Right hindlimb (tissue), 1 donor: ENCODE measurements at places on chromosomes 6 and 20.

- no peak for DNase-seq
These were observed 85.6 kb downstream of the TTLL2 start for GRCh38 chr6:167410462-167410861.

DNA sequence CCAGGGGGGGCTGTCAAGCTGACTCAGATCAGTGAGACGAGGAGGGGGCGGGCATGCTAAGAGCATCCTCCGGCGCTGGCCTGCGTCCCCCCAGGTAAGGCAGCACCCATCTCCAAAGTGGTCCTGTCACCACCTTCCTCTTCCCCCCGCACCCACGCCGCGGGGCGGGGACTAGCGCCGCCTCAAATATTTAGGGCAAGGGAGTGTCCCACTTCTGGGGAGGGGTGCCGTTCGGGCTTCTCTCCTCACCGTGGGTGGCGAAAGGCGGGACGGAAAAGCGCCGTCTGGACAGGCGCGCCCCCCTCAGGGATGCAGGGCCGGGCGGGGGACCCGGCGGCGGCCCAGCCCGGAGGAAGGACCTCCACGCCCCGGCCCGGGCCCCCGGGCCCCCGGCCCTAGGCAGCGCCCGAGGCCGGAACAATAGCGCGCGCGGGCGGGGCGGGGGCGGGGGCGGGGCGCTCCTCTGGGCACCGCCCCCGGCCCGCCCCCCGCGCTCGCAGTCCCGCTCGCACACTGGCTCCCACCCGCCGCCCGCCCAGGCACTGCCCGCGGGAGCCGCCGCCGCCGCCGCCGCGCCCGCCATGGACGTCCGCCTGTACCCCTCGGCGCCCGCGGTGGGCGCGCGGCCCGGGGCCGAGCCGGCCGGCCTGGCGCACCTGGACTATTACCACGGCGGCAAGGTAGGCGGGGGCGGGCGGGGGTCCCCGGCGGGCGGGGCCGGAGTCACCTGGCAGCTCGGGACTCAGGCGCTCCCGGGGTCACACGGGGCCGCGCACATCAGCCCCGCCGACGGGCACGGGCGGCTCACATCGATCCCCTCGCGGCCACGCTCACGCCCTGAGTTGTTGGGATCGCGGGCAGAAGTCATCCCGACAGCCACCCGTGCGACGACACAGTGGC, at the start of gene TOX2:
Gene TOX2, plus strand, starts transcription at position 542 of the 900 bp plus-strand sequence. Its CDS starts 40 bp downstream, at position 582.
- peak; percentile 43 for DNase-seq

GRCh38 chr20:47262365-47263013, 94.0 kb downstream of the ZMYND8 start:
- peak; percentile 73 for DNase-seq

DNA sequence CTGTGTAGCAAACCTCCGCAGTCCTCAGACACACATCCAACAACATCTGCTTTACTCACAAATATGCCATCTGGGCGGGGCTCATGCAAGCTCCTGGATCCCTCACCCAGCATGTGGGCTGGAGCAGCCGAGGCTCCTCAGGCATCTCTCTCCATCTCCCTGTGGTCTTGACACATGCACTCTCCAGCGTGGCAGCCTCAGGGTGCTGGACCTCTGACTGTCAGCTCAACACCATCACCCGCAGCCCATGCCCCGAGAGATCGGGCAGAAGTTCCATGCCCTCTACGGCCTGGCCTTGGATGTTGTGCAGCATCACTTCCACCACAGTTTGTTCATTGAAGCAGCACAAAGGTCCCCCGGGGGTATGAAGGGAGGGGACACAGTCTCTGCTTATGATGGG, 32.6 kb upstream of the CD93 start:
- no peak for DNase-seq

- no peak for DNase-seq
These were observed 90.1 kb upstream of the EDN1 start for GRCh38 chr6:12200015-12200564.

DNA sequence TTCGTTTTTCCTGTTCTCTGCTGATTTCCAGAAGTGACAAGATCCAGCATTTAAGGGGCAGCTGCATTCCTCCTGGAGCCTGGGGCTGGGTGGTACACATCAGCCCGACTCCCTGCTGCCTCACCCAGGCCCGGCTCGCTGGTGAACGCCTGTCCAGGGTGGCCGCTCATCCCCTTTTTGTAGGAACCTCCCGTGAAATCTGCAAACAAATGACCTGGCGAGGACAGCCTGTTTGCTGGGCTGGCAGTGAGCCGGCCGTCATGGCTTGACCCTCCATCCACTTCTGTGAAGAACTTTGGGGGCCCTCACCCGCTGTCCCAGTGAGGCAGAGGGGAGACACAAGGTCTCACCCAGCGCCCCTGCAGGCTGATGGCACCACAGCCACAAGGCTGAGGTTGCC, 39.0 kb downstream of the PYGB start:
- DNase-seq, result peak; percentile 12

DNA sequence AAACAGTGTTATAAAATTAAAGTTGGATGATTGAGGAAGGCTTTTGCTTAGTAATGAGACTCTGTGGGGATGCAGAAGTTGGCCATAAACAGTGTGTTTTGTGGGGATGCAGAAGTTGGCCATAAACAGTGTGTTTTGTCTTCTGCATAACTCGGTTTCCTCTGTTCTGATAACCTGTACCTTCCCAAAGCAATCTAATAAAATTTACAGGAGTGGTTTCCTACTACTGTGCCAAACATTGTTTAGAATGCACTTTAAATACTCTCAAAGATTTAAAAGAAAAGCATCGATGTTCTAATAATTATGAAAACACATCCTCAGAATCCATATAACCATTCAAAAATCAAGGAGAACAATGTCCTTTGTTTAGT, 36.9 kb upstream of the SIRT5 start:
- no peak for DNase-seq

GRCh38 chr6:10626154-10626741, 68.2 kb downstream of the C6orf52 start:
- DNase-seq, result no peak

DNA sequence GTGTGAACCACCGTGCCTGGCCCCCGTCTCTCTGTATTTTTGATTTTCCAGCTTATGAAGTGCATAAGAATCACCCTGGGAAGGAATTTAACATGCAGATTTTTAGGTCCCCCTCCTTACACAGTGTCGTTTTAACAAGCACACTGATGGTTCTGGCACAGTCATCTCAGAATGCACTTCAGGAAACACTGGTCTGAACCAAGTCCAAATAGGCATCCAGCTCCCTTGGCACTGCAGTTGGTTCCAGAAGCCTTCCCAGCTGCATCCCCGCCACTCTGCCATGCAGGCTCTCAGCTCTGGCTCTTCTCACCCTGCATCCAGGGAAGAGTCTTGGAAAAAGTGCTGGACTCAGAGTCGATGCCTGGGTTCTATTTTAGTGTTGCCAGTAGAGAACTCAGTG, 20.1 kb downstream of the RIPOR2 start:
- DNase-seq, result peak; percentile 22

DNA sequence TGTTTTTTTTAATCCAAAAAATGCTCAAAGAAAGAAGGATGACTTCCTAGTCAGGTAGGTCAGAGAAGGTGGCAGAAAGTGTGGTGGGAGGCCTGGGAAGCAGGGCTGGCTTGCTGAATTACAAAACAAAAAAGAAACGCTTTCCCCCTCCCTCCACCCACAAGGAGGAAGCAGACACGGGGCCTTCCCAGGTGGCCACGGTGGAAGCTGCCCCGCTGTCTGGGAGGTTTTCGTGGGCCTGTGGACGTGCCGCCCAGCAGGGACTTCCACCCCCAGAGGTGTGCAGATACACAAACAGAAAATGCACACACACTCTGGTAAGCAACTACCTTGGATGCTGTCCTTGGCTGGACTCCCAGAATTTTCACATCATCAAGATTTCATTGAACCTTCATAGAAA, 198.2 kb upstream of the CDH4 start:
- no peak for DNase-seq

GRCh38 chr20:25859649-25860530, 163.2 kb upstream of the ZNF337 start:
- DNase-seq, result no peak

DNA sequence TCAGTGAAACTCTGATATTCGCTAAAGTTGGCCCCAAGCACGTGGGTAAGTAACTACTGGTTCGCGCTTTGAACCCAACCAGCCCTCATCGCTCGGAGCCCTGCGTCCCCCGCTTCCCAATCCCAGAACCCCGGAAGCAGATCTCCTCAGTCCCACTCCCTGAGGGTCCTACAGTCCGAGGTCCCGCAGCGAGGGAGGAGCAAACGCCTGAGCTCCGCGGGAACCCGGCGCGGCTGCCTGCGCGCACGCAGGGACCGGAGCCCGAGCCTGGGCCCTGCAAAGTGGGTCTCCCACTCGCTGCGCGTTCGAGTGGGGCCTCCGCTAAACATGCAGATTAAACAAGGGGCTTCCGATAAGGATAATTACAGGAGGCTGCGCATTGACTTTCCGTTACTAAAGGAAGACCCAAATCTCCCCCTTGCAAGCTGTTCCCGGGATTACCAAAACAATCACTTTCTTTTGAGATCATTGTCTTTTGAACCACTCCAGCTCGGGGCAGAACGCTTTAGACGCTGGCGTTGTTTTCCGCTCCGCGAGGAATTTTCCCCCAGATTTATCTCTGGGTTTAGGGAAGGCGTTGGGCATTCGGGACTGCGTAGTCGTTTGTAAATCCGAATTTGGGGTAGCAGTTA, 1.3 kb upstream of the VSX1 start:
- DNase-seq, result no peak

DNA sequence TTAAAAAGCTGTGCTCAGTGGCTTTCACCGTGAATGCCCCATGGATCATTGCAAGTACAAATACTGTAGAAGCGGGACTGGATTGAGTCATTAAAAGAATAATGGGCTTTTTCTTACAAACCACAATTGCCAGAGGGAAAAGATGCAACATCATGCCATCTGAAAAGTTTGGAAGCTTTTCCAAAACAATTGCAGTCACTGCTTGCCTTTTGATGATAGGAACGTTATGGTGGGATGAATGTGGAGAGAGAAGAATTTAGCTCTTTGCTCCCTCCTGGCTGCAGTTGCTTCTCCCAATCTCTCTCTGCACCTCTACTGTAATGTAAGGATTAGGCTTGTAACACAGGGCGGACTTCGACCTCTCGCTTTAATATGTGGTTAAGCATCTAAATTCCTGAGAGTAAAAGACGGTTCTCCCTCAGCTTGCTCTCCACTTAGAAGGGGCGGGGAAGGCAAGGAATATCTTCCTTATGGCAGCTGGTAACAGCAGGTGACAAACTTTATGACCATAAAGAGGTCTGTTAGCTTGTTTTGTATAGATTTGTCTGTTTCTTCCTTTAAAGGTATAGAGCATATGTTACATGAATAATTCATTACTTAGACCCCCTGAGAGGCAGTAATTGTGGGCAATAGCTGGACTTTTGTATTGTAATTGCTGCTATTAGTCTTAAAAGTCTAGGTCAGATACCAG, 376.1 kb downstream of the UTRN start:
- no peak for DNase-seq

- DNase-seq, result no peak
These were observed 11.5 kb downstream of the TOMM6 start for GRCh38 chr6:41798901-41799558.

DNA sequence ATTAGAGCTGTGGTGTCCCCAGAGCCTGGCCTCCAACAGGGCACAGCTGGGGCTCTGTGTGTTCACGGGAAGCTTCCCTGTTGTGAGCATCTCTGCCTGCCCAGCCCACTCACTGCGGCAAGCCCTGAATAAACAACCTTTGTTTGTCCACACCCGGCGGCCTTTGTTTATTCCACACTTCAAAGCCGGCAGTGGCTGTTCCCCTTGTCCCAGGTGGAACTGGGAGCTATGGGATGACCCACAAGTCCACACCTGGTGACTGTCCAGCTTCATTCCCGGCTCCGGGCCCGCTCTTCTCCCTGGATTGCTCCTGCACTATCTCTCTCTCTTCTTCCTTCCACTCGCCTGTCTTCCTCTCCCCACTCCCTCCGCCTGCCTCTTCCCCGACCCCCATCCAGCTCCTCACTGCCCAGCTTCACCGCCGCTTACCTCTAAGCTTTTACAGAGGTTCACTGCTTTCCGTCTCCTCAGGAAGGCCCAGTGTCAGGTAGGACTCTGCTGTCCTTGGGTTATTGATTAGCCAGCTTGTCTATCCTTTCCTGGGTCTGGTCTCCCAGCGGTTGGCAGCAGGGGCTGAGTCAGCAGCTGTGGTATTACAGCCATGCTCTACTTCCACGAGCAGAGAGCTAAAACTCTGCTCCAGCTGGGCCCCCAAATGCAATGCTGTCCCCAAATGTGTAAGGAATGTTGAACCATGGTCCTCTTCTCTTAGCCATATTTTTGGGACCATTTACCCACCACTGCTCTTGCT, 17.8 kb downstream of the DACT2 start:
- no peak for DNase-seq

GRCh38 chr6:42075159-42075838, 25.0 kb downstream of the TAF8 start:
- DNase-seq, result peak; percentile 82

DNA sequence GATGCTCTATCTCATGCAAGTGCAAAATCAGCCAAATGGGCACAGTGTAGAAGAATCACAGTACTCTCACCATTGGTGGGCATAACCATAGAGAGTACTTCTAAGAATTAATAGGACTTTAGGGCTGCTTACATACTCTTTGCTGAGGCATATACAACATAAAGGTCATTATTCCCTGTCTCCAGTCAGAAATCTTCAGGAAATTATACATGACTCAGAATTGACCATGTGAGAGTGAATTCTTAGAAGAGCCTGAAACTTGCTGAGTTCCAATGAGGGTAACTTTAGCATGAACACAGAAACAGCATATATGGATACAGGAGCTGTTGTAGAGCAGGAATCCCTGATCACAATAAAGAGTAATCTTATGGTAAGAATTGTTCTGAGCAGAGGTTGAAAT, 498.7 kb downstream of the TENT5A start:
- DNase-seq, result no peak

- DNase-seq, result no peak
These were observed 56.1 kb upstream of the B3GAT2 start for GRCh38 chr6:71012866-71013469.

GRCh38 chr6:99254616-99255550, 94.6 kb downstream of the FAXC start:
- no peak for DNase-seq

GRCh38 chr6:100488244-100488643, 23.5 kb upstream of the SIM1 start:
- no peak for DNase-seq

DNA sequence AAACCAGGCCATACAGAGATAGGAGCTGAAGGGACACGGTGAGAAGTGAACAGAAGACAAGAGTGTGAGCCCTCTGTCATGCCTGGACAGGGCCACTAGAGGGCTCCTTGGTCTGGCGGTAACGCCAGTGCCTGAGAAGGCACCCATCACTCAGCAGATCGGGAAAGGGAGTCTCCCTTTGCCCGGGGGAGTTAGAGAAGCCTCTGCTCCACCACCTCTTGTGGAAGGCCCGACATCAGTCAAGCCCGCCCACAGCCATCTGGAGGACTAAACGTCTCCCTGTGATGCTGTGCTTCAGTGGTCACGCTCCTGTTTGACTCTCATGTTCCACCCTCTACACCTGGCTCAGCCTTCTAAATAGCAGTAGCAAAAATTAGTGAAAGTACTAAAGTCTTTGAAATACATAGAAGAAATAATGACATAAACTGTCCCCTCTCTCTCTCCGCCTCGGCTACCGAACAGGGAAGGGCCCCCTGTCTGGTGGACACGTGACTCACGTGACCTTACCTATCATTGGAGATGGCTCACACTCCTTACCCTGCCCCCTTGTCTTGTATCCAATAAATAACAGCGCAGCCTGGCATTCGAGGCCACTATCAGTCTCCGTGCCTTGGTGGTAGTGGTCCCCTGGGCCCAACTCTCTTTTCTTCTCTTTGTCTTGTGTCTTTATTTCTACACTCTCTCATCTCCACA, 66.7 kb downstream of the RPP21 start:
- peak; percentile 39 for DNase-seq

- DNase-seq, result no peak
These were observed 19.5 kb downstream of the FHL5 start for GRCh38 chr6:96582436-96582835.
